ENCODE measurements at places on chromosomes 6 and 20.
A peak's percentile ranks its signal among the peaks of the same experiment; 100 is the strongest.

DNA sequence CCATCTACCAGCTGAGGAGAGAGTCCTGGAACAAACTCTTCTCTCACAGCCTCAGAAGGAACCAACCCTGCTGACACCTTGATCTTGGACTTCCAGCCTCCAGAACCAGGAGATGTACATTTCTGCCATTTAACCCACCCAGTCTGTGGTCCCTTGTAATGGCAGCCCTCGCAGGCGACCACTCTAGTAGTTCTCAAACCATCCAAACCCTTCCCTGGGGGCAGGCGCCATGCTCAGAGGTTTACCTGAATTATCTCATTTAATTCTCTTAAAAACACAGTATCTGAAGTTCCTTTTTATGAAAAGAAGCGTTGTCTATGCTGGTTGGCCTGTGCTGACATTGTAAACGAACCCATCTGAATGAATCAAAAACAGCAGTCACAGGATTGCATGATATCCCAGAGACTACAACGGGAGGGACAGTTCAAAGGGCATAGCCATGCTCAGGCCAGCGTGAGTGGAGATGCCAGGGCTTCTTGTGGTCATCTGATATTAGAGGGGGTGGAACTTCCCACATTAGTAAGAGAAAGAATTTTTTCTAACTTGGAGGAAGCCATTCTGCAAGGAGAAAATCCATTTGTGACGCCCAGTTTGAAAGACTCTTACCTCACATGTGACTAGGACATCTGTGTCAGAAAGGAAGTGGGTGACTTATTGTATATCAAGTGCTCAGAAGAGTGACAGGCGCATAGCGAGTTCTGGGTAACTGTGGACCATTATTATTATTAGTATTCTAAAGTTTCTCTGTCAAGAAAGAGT, 17.2 kb upstream of the TAGAP start:
- no peak for DNase-seq

- no peak for DNase-seq
Observed at GRCh38 chr6:52136934-52137467, 49.2 kb upstream of the IL17A start.

GRCh38 chr6:132348231-132348630, 53.0 kb downstream of the MOXD1 start:
- no peak for DNase-seq

GRCh38 chr20:33843050-33843449, 31.9 kb downstream of the CHMP4B start:
- no peak for DNase-seq

GRCh38 chr6:142530566-142530965, 228.8 kb downstream of the ADGRG6 start:
- DNase-seq, result no peak

- DNase-seq, result no peak
Observed at GRCh38 chr6:56232436-56232835, 14.9 kb downstream of the COL21A1 start.

DNA sequence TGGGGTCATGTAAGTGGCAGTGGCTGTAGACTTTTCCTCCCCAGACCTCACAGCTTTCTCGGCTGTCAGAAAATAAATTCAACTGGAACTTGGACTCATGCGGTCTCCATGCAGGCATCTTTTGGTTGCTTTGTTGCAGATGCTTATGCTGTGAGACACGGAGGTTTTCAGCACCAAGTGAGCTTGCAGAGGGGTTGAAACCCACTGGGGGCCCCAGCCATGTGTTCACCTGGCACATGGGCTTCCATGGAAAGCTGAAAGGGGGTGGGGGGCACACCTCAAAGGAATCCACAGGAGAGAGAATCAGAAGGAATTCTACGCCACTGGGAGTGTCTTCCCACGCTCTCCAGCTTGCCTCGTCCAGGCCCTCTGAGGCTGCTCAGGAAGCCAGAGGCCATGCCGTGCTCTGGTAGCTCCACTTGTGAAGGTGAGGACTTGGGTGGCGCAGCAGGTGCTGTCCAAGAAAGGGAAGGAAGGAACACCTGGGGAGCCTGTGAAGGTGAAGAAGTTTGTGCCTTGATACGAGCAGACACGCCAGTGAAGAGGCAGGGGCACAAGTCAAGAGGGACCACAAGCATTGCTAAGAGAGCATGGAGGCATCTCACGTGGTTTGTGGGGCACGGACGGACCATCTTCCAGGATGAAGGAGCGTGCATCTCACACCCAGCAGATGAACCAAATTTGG, 134.3 kb upstream of the PMEPA1 start:
- DNase-seq, result no peak

GRCh38 chr6:100430962-100431361, 33.8 kb downstream of the SIM1 start:
- no peak for DNase-seq

GRCh38 chr20:47487175-47487917, 14.3 kb upstream of the NCOA3 start:
- DNase-seq, result no peak

- no peak for DNase-seq
Observed at GRCh38 chr20:10531848-10532247, 96.7 kb downstream of the SLX4IP start.

GRCh38 chr6:37187321-37188022, 17.5 kb downstream of the PIM1 start:
- DNase-seq, result no peak

DNA sequence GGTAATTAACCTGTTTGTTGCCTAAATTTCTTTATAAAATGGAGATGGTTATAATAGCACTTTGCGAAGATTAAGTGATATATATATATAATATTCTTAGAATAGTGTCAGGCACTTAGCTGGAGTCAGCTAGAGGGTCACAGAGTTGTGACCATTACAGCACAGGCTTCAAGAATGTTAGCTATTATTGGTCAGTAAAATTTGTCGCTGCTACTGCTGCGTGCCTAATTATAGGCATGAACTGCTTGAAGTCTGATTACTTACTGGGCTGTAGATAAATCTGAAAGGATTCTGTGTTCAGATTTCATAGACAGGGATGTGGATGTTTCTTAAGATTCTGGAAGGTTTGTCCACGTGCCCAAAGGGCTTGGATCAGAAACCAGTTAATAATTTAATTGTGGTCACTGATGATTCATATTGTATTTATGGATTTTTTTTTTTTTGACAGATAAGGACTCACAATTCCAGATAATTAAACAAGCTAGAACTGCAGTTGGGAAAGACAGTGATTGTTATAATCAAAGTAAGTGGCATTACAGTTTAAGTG, 4.7 kb downstream of the SNRNP48 start:
- no peak for DNase-seq

DNA sequence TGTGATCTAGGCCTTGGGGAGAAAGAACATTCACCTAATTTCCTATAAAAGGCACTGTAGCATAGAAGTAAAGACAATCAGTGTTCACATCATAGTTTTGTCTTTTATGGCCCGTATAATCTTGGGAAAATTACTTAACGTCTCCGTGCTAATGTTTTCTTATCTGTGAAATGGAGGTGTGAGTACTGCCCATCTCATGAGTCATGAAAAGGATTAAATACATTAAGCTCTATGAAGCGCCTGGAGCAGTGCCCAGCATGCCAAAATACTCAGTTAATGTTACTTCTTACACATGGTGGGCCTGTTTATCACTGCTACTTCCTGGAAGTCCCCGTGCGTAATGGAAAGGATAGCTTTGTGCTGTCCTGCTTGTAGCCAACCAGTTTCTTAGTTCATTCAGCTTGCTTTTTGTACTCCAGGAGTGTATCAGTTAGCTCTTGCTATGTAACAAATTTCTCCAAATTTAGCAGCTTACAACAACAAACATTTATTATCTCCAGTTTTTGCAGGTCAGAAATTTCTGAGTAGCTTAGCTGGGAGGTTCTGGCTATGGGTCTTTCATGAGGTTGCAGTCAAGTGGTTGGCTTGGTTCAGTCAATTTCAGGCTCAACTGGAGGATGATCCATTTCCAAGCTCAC, 103.6 kb upstream of the BMP2 start:
- DNase-seq, result no peak

DNA sequence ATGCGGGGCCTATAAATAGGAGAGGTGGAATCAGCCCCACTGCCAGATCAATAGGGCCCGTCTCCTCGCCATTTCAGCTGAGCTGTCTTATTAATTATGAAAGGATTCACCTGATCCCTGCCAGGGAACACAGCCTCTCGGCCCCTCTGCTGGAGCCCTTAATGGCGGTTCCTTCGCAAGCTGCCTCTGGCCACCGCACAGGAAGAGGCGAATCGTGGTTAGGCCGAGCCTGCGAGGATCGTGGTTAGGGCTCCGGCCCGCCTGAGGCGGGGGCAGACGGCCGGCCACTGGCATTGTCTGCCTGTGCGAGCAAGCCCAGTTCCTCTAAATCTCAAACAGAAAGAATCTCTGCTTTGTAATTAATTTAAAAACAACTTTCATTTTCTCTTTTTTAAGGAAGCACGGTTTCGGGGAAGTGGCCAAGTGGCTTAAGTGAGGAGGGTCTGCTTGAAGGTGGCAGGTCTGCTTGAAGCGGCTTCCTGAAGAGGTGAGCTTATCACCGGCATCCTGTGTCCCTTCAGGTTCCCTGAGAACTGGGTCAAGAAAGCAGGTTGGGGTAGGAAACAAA, 9.2 kb downstream of the NRN1 start:
- no peak for DNase-seq

- no peak for DNase-seq
Observed at GRCh38 chr6:41984623-41985022, 43.0 kb upstream of the CCND3 start.

GRCh38 chr20:49765846-49766541, 46.6 kb upstream of the SLC9A8 start:
- DNase-seq, result no peak

GRCh38 chr6:139748353-139749146, 374.1 kb upstream of the CITED2 start:
- DNase-seq, result no peak

DNA sequence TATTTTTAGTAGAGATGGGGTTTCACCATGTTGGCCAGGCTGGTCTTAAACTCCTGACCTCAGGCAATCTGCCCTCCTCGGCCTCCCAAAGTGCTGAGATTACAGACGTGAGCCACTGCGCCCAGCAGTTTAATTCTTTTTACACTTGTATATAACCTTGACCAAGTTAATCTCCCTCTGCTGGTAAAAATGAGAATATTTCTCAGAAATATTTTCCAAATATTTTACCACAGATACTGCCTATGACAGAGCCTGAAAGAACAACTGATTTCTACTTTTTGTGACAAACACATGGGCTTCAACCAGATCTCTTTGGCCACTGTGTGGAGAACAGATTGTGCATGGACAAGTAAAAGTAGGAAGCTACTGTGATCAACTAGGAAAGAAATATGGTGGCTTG, 21.2 kb upstream of the NHSL1 start:
- peak; percentile 13 for DNase-seq

DNA sequence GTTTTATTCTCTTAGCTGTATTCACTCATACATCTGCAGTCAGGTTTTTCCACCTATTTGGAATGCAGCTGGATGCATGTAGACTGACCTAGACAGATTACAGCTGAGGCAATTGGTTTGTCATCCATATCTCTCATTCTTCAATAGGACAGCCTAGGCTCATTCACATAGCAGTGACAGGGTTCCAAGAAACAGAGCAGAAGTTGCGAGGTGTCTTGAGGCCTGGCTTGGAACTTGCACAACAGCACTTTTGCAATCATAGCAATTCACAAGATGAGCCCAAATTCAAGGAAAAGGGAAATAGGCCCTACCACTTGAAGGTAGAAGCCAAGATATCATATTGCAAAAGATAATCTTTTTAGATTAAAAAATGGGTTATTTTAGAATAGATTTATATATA, 508.9 kb upstream of the JAG1 start:
- no peak for DNase-seq

DNA sequence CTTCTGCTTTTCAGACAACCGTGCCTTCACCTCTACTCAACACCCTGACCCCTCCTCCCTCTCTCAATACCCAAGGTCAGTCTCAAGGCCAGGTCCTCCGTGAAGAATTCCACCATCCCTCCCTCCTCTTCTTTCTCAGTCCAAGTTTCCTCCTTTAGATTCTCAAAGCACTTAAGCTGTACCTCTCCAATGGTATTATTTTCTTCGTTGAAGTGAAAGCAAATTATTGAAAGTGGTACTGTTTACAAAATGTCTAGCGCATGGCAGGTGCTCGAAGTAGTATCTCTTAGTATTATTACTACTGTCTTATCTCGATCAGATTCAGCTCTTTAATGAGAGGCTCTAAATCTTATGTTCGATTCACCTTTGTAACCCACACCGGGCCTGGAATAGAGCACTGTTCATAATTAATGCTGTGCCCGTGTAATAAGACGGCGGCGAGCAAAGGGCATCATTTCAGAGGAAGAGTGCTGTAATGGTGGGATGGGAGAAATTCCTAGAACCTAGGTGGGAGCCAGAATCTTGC, 593 bp upstream of the RALGAPB start:
- no peak for DNase-seq

GRCh38 chr6:148723484-148723883, 23.3 kb upstream of the UST start:
- no peak for DNase-seq

- DNase-seq, result no peak
Observed at GRCh38 chr6:126570507-126570906, 230.6 kb downstream of the CENPW start.

GRCh38 chr20:44392776-44393607, 37.5 kb downstream of the HNF4A start:
- DNase-seq, result no peak

- no peak for DNase-seq
Observed at GRCh38 chr6:147311218-147311617, 107.0 kb downstream of the STXBP5 start.

DNA sequence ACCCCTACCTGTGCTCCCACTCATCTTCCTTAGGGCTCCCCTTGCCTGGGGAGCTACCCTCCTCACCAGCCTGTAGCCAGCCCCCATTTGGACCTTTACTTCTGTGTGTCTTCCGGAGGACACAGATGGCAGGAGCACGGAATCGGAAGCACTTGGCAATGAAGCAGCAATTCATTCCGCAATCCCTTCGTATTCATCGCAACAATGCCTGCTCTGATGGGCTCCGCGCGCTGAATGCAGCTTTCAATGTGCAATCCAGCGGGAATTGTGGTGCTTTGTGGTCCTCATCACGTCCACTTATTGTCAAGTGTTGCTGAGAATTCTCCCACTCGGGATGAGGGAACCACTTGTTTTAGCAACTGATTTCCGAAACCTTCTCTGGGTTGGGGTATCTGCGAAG, 336.0 kb downstream of the DHX35 start:
- no peak for DNase-seq

- DNase-seq, result no peak
Observed at GRCh38 chr6:30211899-30212298, 1.3 kb downstream of the TRIM26 start.

- no peak for DNase-seq
Observed at GRCh38 chr6:4412488-4412887, 277.1 kb upstream of the ECI2 start.
